Sigmoid colon (tissue), 7 donors: ENCODE measurements at places on chromosomes 3 and 15. TPM values are rescaled to one million over a fixed set of nuclear protein-coding genes. Genes with fewer than 3 reads are reported as not detected.

- no peak for DNase-seq
These were observed 1.9 kb upstream of the CAMKV start for GRCh38 chr3:49871531-49872153.

GRCh38 chr15:37166402-37166801 is 66.1 kb upstream of the MEIS2 start:
- no peak for DNase-seq

DNA sequence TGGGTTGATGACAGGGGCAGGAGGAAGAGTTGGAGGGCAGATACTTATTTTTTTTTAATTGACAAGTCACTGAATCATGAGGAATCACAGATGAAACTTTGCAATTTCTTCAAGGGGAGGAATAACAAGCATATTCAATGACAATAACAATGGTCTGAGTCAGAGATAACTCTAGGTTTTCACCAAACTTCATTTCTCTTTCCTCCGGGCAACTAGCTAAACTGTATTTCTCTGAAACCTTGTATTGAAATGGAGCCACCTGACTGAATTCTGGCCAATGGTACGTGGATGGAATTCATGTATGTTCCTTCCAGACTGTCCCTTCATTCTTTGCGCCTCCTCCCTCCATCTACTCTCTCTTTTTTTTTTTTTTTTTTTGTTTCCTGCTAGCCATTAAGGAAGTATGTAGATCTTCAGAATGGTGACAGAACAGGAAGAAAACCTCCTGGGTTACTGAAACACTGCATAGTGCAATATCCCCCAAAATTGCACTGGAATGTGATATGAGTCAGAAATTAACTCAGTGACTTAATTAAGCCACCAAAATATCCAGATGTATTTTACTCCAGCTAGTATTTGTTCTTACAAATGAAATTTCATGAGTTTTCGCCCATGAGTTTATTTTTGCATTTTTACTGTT is 495.4 kb downstream of the OTOL1 start:
- DNase-seq, result no peak

DNA sequence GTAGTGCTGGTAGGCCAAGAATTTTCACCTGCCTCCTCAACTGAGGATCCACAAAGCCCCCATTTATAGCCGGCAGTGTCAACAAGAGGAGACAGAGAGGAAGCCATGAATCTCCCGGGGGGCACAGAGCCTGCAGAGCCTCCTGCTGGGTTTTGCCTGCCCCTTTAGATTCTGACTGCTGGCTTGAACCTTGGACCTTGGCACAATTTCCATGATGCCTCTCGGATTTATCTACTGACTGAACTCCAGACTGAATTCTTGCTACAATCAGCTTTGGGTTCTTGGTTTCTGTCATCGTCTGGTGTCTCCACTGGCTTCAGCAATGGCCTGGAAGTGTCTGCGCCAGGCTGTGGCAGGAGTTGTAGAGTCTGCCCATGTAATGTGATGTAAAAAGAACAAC is 80.7 kb downstream of the GPR156 start:
- DNase-seq, result no peak

DNA sequence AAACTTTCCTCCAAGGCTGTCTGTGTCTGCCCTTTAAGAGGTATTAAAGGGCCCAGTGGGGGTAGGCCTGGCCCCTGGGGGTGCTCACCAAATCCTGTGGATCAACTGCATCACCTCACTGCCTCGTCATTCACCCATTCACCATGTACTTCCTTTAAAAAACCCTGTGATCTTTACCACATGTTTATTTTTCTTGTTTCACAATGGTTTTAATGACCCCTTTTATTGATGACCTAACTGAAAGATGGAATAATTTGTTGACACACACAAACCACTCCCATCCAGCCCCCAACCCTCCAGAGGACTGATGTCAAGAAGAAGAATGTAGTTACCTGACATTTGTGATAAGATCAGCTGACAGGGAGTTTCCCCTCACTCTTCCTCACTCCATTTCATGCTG is 40.8 kb downstream of the KCNAB1 start:
- no peak for DNase-seq

The CAMP gene
- total RNA-seq, result not detected
